Inflammatory macrophage (primary cell): ENCODE measurements at places on chromosomes 4 and X.

- no peak for DNase-seq
Observed at GRCh38 chrX:40143987-40144386, 46.2 kb upstream of the BCOR start.

DNA sequence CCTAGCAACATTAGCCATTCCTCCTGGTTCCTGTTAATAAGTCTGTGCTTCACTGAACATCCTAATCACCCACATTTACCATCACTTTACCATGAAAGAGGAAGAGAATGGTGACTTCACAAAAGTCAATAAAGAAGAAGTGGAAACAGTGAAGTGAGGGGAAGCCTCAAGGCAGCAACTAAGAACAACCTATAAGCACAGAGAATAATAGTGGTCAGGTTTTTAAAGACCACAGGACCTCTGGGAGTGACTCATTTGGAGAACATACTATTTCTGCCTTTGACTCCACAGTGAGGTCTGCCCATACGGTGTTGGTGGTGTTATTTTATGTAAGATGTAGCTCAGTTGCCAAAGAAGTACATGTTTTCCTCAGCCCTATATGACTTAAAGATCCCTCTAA is 86.0 kb upstream of the TET2 start:
- peak; percentile 95 for DNase-seq

DNA sequence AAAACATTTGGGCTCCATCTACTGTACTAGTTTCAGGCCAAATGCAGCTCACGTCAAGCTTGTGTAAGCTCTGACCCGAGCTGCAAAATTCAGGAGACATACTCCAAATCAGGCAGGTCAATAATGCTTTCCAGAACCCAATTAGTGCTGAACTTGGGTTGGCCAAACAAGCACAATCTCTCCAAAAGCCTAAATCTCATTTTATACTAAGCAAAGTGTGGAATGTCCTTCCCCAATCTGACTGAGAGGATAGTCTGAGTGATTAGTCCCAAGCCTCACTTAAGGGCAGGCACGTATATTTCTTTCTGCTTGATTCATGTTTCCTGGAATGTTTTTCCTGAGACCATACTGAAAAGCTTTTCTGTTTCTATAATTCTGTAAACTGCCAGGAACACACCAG is 79.9 kb downstream of the NKX6-1 start:
- no peak for DNase-seq

- no peak for DNase-seq
Observed at GRCh38 chr4:142909908-142910307, 63.8 kb upstream of the INPP4B start.

DNA sequence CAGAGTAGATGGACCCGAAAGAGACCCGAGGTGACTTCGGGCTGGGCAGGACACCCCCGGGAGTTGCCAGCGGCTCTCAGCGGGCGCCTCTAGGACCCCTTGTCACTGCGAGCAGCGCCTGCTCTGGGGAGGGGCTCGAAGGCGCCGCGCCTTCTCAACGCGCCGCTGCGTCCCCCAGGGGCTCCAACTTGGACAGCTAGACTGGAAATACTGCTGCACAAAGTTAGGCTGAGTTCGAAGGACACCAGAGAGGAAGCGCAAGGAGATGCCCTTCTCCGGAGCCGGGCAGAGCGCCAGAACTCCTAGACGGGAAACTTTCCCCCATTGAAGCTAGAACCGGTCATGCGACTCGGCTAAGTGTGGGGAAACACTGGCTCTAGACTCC is 493 bp upstream of the KCNIP4 start:
- no peak for DNase-seq

DNA sequence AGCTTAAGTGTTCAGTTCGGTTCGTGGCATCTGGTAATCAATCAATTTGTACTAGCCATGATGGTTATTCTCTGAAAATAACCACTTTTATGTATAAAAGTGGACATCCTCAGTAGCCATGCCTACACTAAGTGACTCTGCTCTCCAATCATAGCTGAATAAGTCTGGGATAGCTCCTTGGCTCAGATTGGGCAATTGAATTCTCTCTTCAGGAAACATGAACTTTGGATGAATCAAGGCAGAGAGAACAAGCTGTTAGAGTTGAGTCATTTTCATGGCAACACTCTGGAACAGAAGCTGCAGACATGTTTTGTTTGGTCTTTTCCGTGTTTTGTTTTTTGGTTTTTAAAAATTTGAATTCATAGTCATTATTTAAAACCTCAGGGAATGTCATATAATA is 66.8 kb upstream of the TMEM164 start:
- no peak for DNase-seq

GRCh38 chr4:87030755-87031441 is 96.1 kb downstream of the AFF1 start:
- DNase-seq = no peak

DNA sequence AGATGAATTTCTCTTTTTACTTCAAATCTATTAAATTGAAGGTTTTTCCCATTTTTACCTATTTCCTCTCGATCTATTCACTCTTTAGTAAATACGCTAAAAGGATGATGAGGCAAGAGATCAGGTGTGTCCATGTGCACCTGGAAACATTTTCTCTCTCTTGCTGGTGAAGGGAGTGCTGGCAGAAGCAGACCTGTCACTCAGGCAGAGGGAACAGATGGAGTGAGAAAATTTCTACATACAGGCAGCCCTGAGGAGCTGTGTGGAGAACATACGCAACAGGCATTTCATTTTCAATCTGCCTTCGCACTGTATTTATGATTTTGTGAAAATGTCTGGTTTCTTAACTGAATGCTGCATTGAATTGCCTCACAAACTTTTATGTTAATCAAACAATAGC is 249.5 kb downstream of the GPM6A start:
- no peak for DNase-seq

DNA sequence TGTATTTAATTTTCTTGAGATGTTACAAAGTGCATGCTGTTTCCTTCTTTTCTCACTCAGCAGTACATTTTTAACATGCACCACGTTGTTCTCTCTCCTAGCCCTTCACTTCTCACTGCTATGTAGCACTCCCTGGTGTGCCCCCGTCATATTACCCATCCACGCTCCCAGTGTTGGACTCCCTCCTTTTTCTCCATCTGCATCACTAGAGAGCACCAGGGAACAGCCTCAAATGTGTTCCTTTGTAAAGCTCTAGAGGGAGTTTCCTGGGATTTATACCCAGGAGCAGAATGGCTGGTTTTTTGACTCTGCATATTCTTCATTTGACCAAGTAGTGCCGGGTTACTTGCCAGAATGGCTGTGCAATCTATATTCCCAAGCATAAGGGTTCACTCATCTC is 240.3 kb upstream of the ANXA3 start:
- DNase-seq = no peak

GRCh38 chrX:152927858-152928760 is 30.2 kb downstream of the ZNF185 start:
- DNase-seq = no peak

GRCh38 chr4:105246712-105247111 is 100.0 kb downstream of the TET2 start:
- DNase-seq = no peak

GRCh38 chr4:79862821-79863220 is 210.2 kb downstream of the ANTXR2 start:
- no peak for DNase-seq

- no peak for DNase-seq
Observed at GRCh38 chr4:16248605-16249004, 22.3 kb upstream of the TAPT1 start.

DNA sequence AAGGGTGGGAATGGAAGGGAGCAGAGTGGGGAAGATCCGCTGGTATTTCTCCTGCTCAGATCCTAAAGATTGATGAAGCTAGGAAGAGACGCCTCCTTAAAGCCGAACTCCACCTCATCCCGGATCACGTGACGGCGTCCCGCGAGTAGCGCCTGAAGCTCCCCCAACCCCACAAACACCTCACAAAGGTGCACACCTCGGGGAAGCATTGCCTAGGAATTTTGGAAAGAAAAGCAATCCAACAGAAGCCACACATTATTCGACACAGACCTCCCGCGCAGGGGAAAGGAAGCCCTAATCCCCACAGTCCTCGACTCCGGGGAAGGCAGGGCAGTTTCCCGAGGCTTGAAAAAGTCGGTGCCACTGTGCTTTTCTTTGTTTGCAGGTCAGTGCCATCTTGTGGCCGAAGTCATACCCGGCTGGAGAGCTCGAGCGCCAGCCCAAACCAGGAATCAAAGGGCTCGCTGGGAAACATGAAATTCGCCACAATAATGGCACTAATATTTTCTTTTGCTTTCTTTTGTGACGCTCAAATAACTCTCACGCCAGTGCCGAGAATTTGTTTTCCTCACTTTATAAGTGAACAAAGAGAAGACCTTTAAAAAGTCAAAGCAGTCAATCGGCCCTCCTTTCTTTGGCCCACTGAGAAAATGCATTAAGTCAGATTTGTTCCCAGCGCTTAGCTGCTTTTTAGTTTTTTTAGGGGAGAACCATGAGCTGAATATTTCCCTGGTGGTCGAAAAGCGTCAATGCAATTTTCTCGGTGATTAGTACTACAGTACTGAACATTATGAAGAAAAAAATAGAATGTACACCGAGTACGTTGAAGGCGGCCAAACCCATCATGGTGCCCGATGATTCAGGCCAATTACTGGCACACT is at the start of gene NPY1R:
Gene NPY1R (minus strand): TSS at position 71 of the 881 bp plus-strand sequence. CDS start 6,042 bp downstream, outside the sequence.
- peak; percentile 27 for DNase-seq

DNA sequence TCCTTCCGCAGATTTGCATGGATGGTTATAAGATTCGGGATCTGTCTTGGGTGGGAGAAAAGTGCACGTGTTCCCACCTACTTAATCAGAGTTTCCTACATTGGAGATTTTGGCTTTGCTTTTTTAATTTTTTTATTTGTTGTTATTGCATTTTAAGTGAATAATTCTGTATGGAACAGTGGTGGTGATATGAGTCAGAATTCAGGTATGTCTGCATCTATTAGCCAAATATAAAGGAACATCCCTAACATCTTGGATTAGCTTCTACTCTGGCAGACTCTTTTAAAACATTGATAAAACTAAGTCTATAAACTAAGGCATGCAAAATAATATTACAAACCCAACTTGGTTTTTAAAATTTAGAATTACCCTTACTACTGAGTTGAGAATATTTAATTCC is 659.8 kb upstream of the EPHA5 start:
- DNase-seq = no peak

GRCh38 chr4:55173580-55173979 is 48.2 kb upstream of the KDR start:
- DNase-seq = no peak

DNA sequence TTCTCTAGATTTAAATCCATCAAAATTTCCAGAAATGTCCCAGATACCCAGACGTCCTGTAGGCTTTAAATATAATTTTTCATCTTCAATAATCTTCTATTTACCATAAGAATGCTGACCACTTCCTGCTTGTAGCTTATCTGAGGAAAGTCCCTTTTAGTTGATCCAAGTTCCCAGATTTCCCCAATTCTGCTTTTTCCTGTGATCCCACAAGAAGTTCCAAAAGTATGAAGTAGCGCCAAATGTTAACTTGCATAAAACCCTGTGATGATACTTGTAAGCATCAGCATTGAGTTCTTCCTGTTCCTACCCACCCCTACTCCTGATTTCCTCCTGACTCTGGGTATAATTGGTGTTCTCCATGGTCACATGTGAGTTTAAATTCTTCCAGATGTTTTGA is 10.6 kb upstream of the TLR8 start:
- DNase-seq = no peak
